ENCODE measurements at places on chromosomes 1 and 21.

GRCh38 chr1:173122958-173123852 is 72.5 kb upstream of the TNFSF18 start:
- no peak for DNase-seq

- DNase-seq: peak; percentile 26
These were observed 152.2 kb downstream of the S1PR1 start for GRCh38 chr1:101388904-101389546.

DNA sequence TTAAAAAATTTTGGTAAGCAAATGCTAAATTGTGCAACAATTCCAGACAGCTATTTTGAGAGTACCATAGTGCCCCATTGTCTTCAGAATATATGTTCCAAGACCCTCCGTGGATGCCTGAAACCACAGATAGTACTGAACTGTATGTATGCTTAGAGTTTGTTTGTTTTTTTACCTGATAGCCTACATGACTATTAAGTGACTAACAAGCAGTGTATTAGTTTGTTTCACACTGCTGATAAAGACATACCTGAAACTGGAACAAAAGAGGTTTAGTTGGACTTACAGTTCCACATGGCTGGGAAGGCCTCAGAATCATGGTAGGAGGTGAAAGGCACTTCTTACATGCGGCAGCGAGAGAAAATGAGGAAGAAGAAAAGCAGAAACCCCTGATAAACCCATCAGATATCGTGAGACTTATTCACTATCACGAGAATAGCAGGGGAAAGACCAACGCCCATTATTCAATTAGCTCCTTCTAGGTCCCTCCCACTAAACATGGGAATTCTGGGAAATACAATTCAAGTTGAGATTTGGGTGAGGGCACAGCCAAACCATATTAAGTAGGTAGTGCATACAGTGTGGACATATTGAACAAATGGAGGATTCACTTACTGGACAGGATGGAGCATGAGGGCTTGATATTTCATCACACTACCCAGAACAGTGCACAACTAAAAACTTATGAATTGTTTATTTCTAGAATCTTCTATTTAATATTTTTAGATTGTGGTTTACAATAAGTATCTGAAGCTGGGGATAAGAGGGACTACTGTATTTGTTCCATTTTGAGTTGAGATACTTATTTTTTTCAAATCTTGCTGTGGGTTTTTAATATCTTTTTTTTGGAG is 78.5 kb downstream of the LHX9 start:
- DNase-seq: no peak

GRCh38 chr21:45447821-45448220 is 42.9 kb downstream of the COL18A1 start:
- DNase-seq: no peak

- no peak for DNase-seq
These were observed 235.6 kb upstream of the CACYBP start for GRCh38 chr1:174764191-174764590.

DNA sequence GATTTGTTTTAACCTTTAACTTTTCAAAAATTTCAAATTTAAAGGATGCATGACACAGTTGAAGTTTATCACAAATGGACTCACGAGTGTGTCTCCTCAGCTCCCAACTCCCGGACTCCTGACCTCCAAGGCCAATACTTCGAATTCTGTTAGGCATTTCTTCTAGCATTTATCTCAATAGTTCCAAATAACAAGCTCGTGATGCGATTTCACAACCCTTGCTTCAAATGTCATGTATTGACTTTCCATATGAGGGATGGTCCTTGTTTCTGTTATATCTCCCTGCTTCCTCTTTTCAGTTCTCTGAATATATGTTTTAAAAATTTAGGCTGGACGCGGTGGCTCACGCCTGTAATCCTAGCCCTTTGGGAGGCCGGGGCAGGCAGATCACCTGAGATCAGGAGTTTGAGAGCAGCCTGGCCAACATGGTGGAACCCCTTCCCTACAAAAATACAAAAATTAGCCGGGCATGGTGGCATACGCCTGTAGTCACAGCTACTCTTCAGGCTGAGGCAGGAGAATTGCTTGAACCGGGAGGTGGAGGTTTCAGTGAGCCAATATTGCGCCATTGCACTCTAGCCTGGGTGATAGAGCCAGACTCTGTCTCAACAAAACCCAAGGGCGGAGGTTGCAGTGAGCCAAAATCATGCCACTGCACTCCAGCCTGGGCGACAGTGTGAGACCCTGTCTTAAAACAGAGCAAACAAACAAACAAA is 52.0 kb upstream of the TINAGL1 start:
- no peak for DNase-seq

DNA sequence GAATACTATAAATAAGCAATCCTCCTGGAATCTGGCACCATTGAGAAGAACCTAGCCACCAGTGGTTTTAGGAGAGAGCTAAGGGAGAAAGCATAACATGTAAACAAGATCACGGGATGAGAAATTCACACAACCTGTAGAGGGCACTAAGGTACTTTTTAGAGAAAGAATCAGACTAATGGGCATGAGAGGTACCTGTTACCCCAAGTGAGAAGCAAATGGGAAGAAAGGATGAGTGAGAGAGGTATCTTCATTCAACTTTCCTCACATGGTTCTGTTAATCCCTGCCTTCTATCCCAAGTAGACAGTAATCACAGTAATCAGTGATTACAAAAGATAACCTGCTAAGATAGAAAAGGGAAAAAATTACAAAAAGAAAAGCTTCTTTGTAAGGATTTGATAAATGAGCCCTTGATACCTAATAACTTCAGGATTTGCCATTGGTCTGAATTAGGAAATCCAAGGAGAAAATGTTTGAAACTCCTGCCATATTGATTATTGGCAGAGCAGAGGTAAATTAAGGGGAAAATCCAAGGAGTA is 251.1 kb upstream of the ADGRL2 start:
- DNase-seq: no peak

- no peak for DNase-seq
These were observed 14.6 kb upstream of the PARP1 start for GRCh38 chr1:226422478-226422877.

GRCh38 chr1:205073511-205073910 is 10.7 kb downstream of the TMEM81 start:
- no peak for DNase-seq

DNA sequence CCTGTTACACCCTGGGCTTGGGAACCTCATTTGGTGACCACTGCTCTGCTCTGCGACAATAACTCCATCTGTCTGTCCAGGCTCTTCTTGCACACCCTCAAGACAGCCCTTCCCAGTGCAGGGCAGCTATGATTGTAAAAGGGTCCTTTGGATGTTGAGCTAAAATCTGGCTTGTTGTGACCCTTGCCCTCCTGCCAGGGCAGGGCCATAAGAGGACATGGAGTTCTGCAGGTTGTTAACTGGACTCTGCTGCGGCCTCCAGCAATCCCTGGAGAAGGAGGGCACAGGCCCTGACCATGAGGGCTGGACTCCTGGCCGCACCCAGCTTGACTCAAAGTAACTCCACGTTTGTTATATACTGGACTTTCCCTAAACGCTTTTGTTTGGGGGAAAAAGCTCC is 41.2 kb downstream of the DHCR24 start:
- DNase-seq: no peak

- DNase-seq: no peak
These were observed 10.6 kb downstream of the PTPRC start for GRCh38 chr1:198649232-198649967.

DNA sequence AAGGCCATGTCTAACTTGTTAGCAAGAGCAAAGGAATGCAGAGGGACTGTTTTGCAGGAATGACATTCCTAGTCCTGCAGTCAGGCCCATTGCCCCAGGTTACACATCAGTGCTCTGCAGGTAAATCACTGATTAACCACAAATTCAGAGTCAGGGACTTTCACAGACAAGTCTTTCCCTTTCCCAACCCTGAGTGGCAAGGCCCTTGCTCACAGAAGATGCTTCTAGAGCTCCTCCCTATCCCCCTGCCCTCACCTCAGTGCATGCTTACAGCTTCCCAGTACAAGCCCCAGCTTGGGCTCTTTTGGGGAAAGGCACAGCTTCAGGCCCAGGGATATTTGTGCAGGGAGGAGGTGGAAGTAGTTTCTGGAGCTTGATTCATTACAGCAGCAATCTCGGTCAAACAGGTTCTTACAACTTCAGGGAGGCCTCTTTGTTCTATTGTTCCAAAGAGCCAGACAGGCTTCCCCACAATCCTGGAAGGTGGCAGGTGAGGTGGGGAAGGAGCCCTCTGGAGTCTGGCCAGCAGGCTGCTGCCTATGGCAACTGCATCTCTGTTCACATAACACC is 53.9 kb downstream of the CASQ2 start:
- no peak for DNase-seq

- DNase-seq: no peak
These were observed 96.0 kb upstream of the TRABD2B start for GRCh38 chr1:48093147-48093546.

GRCh38 chr1:111603979-111604378 is 15.6 kb upstream of the RAP1A start:
- peak; percentile 82 for DNase-seq

DNA sequence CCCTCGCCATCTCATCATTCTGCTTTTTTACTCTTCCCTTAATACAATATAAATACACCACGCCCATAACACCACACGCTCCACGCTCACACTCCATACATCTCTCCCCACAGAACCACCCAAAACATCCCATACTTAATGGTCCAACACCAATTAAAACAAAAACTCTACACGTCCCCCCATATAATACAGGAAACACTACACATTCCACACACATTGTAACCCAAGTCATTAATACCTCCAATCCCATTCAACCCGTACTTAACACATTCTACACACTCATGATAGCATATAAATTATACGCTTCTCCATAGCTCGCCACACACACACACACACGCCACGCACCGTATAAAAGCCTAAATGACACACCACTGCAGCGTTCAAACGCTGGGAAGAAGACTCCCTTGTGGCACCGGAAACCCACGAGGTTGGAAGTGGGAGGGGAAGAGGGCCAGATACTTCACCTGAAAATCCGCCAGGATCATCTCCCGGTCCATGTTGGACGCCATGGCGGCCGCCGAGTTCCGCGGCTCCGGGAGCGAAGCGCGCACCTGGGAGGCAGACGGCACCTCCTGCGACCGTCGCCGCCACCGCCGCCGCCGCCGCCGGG is 659 bp downstream of the FAF1 start:
- no peak for DNase-seq

- DNase-seq: no peak
These were observed 87.2 kb upstream of the IVNS1ABP start for GRCh38 chr1:185404291-185404690.

GRCh38 chr1:178484698-178485225 is 12.0 kb downstream of the CLEC20A start:
- no peak for DNase-seq

GRCh38 chr1:178388418-178389145 is 108.2 kb downstream of the CLEC20A start:
- no peak for DNase-seq

GRCh38 chr1:182889997-182890396 is 50.9 kb downstream of the DHX9 start:
- peak; percentile 11 for DNase-seq

GRCh38 chr1:5267603-5268235 is 613.3 kb downstream of the AJAP1 start:
- DNase-seq: no peak

DNA sequence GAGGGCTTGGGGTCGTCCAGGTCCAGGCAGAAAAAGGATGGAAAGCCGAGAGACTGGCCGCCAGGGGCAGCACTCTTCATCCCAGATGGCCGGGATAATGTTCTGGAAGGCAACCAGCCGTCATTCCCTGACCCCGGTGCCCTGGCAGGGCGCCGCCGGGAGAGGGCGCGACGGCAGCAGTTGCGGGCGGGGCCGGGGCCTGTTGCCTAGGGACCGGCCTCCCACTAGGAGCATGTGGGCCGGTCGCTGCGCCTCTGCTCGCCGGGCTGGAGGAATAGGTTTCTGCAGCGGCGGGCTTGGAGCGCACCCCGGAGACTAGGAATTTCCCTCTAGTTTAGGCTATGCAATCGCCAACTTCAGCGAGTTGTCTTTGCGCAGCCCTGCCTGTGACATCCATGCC is 11.0 kb downstream of the DMRTB1 start:
- DNase-seq: no peak

- no peak for DNase-seq
These were observed 89.9 kb downstream of the FOXD2 start for GRCh38 chr1:47527653-47528272.

DNA sequence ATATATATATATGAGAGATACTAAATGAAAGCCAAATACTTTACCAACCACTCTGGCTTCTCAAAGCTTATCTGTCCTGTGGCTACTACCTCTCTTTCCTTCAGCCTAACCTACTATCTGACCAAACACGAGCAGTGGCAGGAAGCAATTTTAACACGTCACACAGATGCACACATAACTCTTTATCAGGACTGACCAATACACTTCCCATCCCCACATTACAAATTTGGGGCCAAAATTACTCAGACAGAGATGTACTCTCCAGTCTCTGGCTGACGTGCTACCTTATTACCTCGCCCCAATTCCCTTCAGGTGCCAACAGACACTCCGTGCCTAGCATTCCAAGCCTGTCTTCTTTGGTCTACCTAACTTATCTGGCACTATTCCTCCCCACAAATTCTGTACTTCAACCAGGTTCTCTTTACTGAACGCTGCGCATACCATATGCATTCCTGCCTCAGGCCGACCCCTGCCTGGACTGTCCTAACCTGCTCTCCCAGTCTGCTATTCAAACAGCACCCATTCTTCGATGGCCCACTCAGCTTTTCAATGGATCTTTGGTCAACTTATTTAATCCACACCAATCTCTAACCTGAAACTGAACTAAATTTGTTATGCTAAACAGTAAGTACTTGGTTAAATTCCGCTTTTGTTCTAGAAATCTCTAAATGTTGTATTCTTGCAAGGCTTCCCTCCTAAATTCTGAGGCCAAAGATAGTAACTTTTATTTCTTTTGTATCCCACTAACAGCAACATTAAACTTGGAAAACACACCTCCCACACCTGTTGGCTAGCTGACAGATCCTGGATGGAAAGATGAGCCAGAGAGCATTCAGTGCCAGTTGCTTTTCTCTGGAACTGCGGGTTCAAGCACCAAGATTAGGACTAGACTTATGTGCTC is 27.9 kb downstream of the RERE start:
- DNase-seq: no peak

GRCh38 chr21:39137248-39138178 is 45.7 kb downstream of the PSMG1 start:
- no peak for DNase-seq

GRCh38 chr21:20330652-20331051 is 667.6 kb upstream of the NCAM2 start:
- DNase-seq: no peak

DNA sequence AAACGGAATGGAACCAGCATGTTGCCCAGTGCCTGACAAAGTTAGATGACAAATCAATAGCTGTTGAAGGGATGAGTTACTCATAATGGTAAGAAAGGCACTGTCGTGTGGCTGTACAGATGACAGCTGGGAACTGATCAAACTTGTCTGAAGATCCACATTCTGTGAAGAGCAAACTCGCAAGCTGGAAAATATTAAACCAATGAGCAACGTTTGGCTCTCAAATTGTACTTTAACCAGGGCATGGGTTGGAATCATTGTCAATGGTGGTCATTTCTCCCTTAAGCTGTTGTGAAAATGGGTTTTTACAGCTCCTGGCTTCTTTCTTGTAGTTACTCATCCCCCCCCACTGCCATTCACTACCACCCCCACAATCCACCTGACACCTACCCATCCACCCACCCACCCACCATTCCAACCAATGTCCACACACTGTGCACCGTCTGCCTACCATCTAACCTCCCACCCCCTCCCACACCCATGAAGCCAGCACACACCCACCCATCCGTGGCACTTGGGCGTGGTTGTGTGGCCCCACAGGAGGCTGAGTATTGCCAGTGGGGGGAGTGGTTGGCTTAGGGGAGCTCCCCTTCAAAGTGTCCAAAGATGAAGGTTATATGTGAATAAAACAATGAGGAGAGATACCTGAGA is 46.7 kb downstream of the CLDN14 start:
- no peak for DNase-seq

- DNase-seq: no peak
These were observed 177.5 kb downstream of the ROR1 start for GRCh38 chr1:63951059-63951946.

Measured in activated T-helper 1 cell treated with anti-CD3 and anti-CD28 coated beads, Interleukin-12 subunit alpha, Interleukin-12 subunit beta, Interleukin-2, Interleukin-4 antibody, amounts not matched to agents 30 ng/mL and 10 ng/mL and 1 ng/mL, durations not matched to agents 14 hours and 24 hours and 36 hours (primary cell).